Activated naive CD8-positive, alpha-beta T cell treated with anti-CD3 and anti-CD28 coated beads, Interleukin-2, amount 50 U/mL, for 24 hours (primary cell): ENCODE measurements at places on chromosomes 16 and 17.

GRCh38 chr16:74727903-74728302 is 27.2 kb upstream of the MLKL start:
- no peak for DNase-seq

GRCh38 chr16:50274326-50275097 is 8.2 kb downstream of the ADCY7 start:
- peak; percentile 59 for DNase-seq

GRCh38 chr16:27230562-27231001 is 27.3 kb downstream of the KDM8 start:
- DNase-seq = peak; percentile 74

- DNase-seq = no peak
Observed at GRCh38 chr17:62057696-62058095, 7.4 kb downstream of the MED13 start.

GRCh38 chr16:397736-398332 is 835 bp downstream of the NME4 start:
- no peak for DNase-seq
